ENCODE measurements at places on chromosomes 11 and 22.

GRCh38 chr11:832529-833113 is at the start of gene CD151:
Gene CD151, plus strand, starts transcription at chr11:832952. Its CDS starts 3,118 bp downstream, at chr11:836070.
- peak; percentile 59 for DNase-seq

- DNase-seq, result no peak
These were observed 116.7 kb upstream of the KIRREL3 start for GRCh38 chr11:127117231-127117739.

DNA sequence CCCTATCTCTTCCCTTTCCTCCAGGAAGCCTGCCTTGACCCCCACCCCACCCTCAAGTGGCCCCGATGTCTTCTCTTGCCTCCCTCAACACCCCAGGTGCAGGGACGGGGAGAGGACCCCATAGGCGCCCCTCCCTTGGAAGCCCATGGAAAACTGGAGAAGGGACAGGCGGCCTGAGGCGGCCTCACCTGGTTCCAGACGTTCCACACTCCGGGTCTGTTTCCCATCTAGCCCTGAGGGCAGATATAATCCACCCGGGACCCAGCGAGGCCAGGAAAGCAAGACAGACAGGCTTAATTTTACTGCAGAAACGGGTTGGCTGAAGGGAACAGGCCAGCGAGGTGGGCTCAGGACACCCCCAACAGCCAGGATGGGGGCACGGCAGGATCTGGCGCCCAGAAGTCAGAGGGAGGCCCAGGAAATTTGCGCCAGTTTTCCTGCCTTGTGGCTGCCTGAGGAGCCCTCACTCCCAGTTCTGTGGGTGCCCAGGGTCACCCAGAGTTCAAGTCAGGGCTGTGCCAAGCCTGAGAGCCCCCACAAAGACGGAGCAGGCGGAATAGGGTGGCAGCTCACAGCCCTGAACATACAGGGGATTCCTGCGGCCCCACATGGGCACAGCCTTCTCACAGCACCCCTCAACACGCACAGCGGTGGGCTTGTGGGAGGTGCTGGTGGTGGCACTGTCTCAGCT is 3.0 kb upstream of the SIGIRR start:
- DNase-seq, result no peak

- DNase-seq, result no peak
These were observed 8.8 kb downstream of the WNT7B start for GRCh38 chr22:45968003-45968650.

DNA sequence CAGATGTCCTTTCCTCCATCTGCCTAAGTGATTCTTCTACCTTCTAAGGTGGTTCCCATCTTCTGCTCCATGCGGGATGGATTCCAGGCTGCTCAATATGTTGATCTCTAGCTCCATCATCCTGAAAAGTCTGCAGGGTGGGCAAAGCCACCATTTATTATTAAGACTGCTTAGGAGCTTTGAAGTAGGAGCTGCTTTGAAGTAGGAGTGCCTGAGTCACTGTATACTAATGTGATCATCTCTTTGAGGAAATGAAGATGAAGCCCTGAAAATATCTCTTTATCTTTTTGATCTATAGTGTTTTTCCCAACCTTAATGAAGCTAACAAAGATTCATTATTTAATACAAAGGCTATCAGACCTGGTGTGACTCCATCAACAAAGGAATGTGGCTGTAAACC is 13.1 kb downstream of the HEPHL1 start:
- DNase-seq, result no peak

DNA sequence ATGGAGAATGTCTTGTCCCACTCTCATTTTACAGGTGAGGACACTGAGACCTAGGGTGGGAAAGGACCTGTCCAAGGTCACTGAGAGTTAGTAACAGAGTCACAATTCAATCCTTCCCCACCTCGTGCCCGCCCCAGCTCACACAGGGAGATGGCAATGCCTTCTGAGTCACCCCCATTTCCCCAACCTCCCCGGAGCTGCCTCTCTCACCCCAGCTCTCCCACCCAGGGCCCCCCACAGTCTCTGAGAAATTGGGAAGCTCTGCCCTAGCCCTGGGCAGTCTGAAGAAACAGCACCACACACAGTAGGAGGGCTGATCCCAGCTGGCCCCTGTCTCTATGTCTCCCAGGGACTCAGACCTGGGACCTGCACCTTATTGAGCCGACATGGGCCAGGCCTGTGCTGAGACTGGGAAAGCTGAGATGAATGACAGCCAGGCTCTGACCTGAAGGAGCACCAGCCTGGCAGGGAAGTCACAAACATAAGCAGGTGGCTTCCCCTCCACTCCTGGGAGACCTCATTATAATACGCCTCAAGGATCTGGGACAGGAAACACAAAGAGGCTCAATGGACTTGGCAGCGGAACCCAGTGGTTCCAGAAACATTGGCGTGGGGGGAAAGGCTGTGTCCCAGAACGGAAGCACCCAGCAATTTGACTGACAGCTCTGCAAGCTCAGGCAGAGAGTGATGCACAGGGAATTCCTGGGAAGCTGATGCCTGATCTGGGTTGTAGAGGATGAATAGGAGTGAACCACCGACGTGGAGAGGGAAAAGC is 51.0 kb downstream of the CD6 start:
- no peak for DNase-seq

DNA sequence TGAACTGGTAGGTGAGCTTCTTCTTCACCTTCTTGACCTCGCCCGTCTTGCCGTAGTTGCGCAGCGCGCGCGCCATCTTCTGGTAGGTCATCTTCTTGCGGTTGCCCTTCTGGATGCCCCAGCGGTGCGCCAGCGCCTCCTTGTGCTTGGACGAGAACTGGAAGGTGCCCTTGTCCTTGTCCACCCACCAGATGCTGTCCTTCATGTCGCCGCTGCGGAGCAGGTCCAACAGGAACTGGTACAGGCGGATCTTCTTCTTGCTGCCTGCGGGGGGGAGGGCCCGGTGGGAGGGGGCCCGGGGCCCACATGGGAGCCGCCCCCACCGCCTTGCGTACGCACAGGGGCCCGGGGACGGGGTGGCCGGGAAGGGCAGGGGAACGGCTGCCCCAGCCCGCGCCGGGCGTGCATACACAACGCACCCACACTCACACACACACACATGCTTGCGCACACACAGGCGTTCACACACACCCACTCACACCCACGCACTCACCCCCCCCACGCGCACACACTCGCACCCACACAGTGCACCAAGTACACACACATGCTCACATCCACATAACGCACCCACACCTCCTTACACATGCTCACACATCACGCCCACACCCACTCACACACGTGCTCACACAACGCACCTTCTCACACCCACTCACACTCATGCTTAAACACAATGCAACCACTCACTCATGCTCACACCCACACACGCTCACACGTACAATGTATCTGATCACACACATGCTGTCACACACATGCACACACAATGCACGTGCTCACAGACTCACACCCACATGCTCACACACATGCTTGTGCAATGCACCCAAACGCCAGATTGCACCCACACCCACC is 3.0 kb upstream of the MYBPC3 start:
- DNase-seq, result no peak

GRCh38 chr11:123892031-123892430 is 6.6 kb upstream of the TMEM225 start:
- DNase-seq, result no peak

GRCh38 chr11:61918938-61919704 is 1.8 kb upstream of the RAB3IL1 start:
- no peak for DNase-seq

GRCh38 chr11:125382822-125383221 is 113.2 kb downstream of the FEZ1 start:
- DNase-seq, result no peak

GRCh38 chr11:6745018-6745417 is 26.8 kb downstream of the OR2AG2 start:
- DNase-seq, result no peak

GRCh38 chr22:25057013-25057881 is 104.7 kb downstream of the KIAA1671 start:
- peak; percentile 69 for DNase-seq

GRCh38 chr11:1060852-1061616 is 13.6 kb upstream of the MUC2 start:
- DNase-seq, result no peak

GRCh38 chr11:90558328-90558865 is 335.5 kb upstream of the CHORDC1 start:
- DNase-seq, result no peak

DNA sequence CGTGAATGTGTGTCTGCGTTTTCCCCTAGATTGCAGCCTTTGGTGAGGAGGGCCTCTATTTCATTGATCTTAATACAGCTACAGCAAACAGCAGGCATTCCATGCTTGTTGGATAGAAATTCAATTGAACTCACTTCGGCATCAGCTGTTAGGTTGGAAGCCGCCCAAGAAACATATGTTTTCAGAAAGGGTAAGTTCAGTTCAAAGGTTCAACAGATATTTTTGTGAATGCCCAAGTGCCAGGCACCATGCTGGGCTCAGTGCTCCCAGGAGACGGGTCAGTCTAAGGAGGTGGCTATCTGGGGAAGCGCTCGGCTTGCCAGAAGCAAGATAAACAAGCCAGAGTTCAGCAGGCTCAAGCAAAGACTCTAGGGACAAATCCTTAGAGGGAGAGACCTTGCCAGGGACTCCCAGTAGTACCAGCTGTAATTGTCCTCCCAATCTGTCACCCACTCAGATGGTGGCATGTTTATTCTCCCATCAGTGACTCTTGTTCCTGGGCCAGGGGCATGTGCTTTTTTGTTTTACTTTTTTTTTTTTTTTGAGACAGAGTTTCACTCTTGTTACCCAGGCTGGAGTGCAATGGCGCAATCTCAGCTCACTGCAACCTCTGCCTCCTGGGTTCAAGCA is 64.5 kb upstream of the LARGE1 start:
- no peak for DNase-seq

GRCh38 chr22:29861672-29862297 is 21.2 kb upstream of the MTMR3 start:
- DNase-seq, result no peak

- peak; percentile 74 for DNase-seq
These were observed 28.5 kb upstream of the RBX1 start for GRCh38 chr22:40922484-40923303.

DNA sequence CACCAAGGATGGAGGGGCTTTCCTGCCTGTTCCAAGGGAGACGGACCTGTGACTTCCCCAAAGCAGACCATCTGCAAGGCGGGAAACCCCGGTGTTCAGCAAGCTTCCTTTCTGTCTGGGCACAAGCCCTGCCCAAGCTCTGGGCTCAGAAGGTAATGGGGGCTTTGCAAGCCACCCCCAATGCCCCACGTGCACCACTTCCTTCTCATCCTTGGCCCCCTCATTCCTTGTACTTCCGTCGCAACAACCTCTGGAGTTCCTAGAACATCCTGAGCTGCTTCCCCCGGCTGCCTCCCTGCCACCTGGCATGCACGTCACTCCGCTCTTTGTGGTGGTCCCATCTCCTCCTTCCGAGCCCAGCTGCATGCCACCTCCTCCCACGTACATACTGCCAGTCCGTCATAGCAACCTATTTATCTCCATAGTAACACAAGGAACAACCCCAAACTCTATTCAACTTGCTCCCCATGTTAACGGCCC is 3.9 kb downstream of the MYEOV start:
- DNase-seq, result no peak

GRCh38 chr11:123184531-123184930 is 10.5 kb downstream of the CLMP start:
- no peak for DNase-seq

- no peak for DNase-seq
These were observed 21.7 kb upstream of the SMCO4 start for GRCh38 chr11:93564895-93565294.

DNA sequence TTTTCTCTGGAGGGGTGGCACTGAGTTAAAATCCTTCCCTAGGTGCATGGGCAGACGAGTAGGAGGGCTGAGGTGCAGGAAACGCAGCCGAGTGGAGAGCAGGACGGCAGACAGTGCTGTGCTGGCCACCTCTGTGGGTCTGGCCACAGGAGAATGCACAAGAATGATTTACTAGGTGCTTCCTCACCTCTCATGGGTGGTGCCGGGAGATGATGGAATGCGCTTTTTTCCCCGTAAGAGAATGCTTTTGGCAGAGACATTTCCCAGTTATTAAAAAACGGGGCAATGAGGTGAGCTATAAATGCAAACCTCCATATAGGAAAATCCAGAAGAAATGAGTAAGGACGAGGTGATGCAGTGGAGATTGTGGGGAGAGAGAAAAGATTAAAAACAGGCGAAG is 86.1 kb downstream of the ADAMTS15 start:
- no peak for DNase-seq

DNA sequence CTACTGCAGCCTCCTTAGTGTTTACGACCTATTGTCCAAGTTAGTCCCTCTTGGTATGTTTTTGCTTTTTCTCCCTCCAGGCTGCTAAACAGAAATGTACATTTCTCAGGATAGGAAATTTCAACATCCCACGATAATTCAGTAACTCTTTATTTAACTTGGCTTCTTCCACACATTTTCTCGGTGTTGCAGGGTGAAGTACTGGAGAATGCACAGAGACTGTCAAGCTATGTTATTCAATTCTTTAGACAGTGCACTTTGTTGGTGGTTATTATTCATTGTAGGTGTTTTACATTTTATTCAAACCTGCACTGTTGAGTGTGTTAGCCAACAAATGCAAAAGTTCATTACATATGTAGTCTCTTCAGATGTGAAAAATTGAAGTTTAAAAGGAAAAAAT is 839.8 kb downstream of the LRRC4C start:
- DNase-seq, result no peak

Measured in KBM-7 (cell line).